ENCODE measurements at places on chromosomes 13 and 19.
A peak's percentile ranks its signal among the peaks of the same experiment; 100 is the strongest.

GRCh38 chr13:58547419-58547818 is 915.9 kb downstream of the PCDH17 start:
- no peak for DNase-seq

DNA sequence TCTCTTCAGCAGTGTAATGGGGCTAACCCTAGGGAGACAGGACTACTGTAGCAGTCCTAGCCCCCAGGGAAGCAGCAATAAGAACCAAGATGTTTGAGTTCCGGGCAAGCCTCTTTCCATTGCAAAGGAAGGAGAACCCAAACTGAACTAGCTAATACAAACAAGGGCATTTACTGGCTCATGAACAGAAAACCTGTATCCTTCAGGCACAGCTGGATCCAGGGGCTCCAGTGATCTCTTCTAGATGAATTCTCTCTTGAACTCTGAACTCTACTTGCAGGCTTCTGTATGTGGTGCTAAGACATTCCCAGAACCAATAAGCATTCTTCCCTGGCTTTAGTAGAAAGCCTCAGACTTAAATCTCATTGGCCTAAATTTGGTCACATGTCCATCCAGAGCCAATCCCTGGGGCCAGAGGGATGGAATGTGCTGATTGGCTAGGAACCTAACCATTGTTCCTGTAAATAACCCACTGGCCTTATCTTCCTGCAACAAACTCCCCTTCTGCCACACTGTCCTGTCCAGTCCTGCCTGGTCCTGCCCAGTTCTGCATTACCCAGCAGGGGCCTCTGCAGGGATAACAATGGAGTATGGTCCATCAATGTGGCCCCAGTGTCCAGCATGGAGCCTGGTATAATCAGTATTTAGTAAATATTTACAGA is 3.9 kb upstream of the PODNL1 start:
- no peak for DNase-seq

DNA sequence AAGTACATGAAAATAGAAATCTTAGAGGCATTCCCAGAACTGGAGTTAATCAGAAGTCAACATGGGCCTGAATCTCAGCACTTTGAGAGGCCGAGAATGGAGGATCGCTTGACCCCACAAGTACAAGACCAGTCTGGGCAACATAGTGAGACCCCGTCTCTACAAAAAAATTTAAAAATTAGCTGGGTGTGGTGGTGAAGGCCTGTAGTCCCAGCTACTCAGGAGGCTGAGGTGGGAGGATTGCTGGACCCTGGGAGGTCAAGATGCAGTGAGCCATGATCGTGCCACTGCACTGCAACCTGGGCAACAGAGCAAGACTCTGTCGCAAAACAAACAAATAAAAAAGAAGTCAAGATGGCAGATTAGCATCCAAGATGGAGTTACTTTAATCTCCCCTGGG is 8.5 kb downstream of the IFNL2 start:
- no peak for DNase-seq

- DNase-seq: no peak
Observed at GRCh38 chr13:78339927-78340326, 263.4 kb downstream of the POU4F1 start.

DNA sequence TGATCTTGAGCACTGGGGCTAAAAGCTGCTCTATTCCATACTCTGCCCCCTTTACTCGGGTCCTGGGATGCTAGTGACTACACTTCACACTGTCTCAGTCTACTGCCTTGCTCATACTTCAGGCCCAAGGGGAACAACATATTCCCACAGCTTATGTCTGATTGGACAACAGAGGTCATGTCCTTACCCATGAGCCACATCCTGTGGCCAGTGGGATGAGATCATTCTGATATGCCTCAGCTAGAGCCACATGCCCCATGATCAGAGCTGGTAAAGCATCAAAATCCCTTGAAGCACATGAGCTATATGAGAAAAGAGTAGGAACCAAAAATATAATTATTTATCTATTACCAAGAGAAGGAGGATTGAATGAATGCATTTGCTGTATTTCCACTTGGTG is 290.1 kb upstream of the TSHZ3 start:
- no peak for DNase-seq

DNA sequence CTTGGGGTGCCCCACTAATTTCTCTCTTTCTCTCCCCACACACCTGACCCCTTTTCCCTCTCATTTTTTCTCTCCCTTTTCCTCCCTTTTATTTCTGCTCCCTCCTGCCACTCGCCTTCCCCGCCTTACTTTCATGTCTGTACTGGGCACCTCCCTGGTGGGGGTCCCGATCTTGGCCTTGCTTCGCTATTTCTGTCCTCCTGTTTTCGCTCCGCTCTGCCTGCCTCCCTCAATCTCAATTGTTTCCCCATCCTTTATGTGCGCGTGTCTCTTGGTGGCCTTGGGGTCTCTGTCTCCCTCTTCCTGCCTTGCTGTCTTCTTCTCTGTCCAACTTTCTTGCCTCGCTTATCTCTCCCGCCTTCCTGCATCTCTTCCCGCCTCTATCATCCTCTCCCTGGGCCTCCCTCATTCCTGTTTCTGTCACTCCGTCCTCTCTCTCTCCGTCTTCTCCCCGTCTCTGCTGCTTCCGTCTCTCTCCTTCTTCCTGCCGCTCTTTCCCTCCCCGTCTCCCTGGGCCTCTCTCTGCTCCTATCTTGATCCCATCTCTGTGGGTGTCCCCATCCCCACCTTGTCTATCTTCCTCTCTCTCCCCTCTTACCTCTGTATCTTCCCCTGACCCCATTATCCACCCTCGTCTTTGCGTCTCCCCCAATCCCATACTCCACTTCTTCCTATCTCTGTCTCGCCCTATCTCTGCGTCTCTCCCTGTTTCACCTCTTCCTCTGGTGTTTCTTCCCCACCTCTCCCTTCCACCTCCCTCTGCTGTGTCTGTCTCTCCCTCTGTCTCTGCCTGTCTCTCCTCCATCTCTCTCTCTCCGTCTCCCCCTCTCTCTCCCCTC is 4.0 kb downstream of the GRIN2D start:
- DNase-seq: no peak

GRCh38 chr19:50820549-50821247 is 2.9 kb downstream of the KLK1 start:
- no peak for DNase-seq

DNA sequence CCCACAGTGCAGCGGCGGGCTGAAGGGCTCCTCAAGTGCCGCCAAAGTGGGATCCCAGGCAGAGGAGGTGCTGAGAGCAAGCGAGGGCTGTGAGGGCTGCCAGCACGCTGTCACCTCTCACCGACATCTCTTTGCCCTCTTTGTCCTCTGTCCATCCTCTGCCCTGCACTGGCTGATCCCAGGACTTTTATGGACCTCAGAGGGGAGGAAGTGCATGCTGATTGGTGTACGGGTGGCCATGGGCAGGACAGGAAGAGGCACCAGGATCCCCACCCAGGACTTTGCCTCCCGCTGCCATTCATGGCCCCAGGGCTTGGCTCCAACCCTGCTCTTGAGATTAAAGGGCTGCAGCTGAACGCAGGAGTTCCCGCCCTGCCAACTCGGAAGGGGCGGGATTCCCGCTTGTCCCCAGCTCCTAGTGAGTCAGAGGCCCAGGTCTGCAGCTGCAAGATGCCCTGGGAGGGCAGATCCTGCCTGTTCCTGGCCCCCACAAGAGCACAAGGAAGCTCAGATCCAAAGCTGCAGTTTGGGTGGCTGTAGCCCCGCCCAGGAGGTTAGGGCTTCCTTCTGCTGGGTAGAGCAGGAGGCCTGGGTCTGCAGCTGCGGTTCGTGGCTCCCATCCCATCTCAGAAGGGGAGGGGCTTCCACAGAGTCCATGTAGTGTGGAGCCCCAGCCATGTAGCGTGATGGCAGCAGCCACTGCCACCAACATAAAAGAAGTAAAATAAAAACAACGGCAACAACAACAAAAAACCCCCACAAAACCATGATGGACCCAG is 1716.7 kb downstream of the SLITRK1 start:
- no peak for DNase-seq

- DNase-seq: no peak
Observed at GRCh38 chr19:19654441-19654840, 9.0 kb downstream of the ATP13A1 start.

- no peak for DNase-seq
Observed at GRCh38 chr13:80618781-80619180, 277.9 kb upstream of the SPRY2 start.

GRCh38 chr13:102724923-102725322 is 30.1 kb upstream of the METTL21C start:
- DNase-seq: no peak

- DNase-seq: no peak
Observed at GRCh38 chr19:34598217-34599155, 78.5 kb downstream of the SCGB2B2 start.

- no peak for DNase-seq
Observed at GRCh38 chr13:45492538-45492937, 27.8 kb downstream of the COG3 start.

GRCh38 chr19:3556423-3556977 is 886 bp downstream of the MFSD12 start:
- no peak for DNase-seq

- DNase-seq: no peak
Observed at GRCh38 chr19:12953138-12953798, 3.8 kb downstream of the GADD45GIP1 start.

GRCh38 chr13:41554626-41555386 is 97.5 kb downstream of the RGCC start:
- peak; percentile 65 for DNase-seq

- no peak for DNase-seq
Observed at GRCh38 chr19:38654628-38655055, 7.2 kb downstream of the ACTN4 start.

- no peak for DNase-seq
Observed at GRCh38 chr13:52405369-52405766, 604 bp downstream of the THSD1 start.

- no peak for DNase-seq
Observed at GRCh38 chr13:61685682-61686012, 270.0 kb upstream of the PCDH20 start.

DNA sequence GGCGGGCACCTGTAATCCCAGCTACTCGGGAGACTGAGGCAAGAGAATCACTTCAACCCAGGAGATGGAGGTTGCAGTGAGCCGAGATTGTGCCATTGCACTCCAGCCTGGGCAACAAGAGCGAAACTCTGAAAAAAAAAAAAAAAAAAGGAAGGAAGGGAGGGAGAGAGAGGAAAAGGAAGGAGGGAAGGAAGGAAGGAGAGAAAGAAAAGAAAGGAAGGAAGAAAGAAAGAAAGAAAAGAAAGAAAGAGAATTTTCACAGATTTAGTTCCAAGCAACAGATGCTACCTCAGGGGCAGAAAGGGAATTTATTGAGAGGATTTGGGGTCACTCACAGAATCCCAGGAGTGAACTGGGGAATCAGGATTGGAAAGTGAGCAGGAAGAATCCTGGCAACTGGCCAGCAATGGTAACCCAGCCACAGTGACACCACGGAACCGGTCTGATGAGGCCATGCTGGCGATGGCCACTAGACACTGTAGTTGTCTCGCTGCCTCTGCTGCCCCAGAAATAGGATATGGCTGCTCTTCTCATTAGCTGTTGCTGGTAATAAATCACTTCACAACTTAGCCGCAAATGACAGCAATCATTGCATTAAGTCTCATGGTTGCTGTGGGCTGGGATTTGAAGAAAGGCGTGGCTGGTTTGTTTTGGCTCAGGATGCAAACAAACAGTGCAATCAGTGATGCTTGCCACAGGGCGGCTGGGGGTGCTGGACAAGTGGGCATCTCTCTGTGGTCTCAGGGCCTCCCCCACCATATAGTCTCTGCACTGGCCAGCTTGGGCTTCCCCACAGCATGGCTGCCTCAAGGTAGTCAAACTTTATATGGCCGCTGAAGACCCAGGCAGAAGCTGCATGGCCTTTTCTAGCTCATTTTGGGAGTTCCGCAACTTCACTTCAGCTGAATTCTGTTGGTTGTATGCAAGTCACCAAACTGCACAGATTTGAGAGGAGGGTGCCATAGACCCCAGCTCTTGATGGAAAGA is 5.2 kb upstream of the BCAM start:
- no peak for DNase-seq

- DNase-seq: no peak
Observed at GRCh38 chr19:56145698-56146097, 4.6 kb downstream of the ZNF444 start.

DNA sequence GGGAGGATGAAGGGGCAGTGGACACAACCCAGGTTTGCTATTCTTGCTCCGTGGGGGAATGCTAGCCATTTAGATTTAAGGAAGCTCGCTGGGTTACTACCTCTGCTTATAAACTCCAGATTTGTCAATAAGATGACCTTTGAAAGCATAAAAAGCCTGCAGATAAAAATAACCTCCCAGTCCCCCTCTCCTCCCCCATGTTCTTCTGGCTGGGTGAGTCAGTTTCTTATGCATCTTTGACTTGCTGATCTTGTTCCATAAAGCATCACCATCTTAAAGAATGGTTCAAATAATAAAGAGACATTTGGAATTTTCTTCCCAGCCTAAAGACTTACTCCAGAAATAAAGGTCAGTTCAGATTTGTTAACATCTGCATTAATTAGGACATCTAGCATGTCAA is 118.3 kb upstream of the RNF113B start:
- DNase-seq: no peak

DNA sequence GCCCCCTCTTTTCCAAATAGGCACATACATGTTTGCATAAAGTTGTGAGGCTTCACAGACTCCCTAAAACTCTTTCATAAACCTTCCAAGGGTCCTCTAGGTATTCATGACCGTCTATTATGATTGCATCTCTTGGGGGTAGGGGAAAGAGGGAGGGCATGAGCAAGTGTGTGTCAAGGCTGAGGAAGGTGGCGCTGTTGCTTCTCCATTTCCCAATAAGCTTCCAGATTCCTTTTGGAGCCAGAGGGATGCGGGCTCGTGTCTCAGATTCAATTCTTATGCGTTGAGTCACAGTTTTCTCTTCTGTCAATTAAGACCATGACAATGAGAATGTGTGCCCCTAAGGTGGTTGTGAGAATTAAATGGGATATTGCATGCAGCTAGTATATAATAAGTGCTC is 51.0 kb upstream of the CYP2A7 start:
- DNase-seq: no peak

GRCh38 chr13:101415358-101416174 is 742 bp downstream of the NALCN start:
- DNase-seq: no peak

- no peak for DNase-seq
Observed at GRCh38 chr19:48340995-48341394, 15.6 kb downstream of the EMP3 start.

DNA sequence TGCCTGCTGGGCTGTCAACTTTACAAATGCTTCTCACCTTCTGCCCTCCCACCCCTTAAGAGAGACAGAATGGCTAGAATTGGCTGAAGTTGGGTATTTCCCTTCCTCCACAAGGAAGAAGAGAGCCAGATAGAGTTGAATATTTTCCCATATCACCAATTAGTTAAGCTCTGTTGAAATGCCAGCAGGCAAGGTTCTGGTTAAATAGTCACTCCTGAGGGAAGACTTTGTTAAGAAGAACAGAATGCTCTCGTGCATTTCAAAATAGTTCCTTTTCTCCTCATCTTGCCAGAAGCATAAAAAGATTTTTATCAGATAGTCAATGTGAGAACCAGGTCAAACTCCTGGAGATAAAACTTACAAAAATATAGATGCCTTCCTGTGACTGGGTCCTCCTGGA is 2857.0 kb upstream of the PCDH20 start:
- DNase-seq: no peak
